RKO (cell line): ENCODE measurements at places on chromosomes 3 and 15.

GRCh38 chr15:88118035-88118434 lies 138.5 kb downstream of the NTRK3 start:
- no peak for DNase-seq

DNA sequence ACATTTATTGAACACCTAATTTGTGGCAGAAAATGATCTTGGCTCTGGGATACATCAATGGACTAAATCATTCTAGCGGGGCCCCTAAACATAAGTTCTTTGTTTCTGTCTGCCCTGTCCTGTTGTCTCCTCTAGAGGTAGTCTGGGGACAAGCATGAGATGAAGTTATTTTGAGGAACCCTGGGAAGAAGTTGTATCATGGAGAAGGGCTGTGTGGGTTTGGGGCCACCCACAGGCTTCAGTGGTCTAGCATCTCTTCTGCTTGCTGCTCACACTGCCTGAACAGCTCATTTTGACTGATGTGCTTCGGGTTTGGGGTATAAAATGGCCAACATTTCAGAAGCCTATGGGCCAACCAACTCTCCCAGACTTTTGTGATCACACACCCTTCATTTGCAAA lies 50.3 kb upstream of the OSBPL11 start:
- DNase-seq = no peak

- no peak for DNase-seq
Observed at GRCh38 chr3:141307351-141308059, 60.8 kb upstream of the ZBTB38 start.

- no peak for DNase-seq
Observed at GRCh38 chr3:88369337-88369736, 219.6 kb downstream of the C3orf38 start.

DNA sequence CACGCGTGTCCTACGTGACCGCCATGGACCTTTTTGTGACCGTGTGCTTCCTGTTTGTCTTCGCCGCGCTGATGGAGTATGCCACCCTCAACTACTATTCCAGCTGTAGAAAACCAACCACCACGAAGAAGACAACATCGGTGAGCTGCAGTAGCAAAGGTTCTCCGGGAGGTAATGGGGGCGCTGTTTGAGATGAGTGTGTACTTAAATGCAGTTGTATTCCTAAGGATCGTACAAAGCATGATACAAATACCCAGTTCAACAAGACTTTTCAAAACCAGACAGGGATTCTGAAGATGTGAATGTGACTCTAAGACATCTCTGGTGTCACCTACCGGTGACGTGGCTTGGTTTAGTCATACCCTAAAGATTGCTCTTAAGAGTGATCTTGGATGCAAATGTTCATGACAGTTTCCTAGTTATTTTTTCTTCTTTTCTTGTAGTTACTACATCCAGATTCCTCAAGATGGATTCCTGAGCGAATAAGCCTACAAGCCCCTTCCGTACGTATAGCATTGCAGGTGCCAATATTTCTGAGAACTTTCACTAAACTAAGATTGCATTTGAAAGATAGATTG lies 556.6 kb downstream of the GABRG3 start:
- DNase-seq = no peak
